A549 treated with CpdA at 1 μM for 4 hours (cell line): ENCODE measurements at places on chromosomes 13 and 19. TPM values are rescaled to one million over a fixed set of nuclear protein-coding genes. Genes with fewer than 3 reads are reported as not detected.

Gene STARD13
- total RNA-seq = 2.6 to 4.3 TPM (median 2.9 TPM) in 5 replicates

Gene ZNF808
- 0.03 to 0.65 TPM (median 0.17 TPM) in 4 of 5 replicates, not detected in the other for total RNA-seq

Gene SHISA7
- total RNA-seq = not detected in 5 replicates

Gene CD33
- total RNA-seq = 0.08 TPM in 1 of 5 replicates, not detected in the others

Gene MTIF3
- 20.0 to 23.4 TPM (median 22.0 TPM) in 5 replicates for total RNA-seq

Gene LGI4
- 0.06 to 0.27 TPM (median 0.13 TPM) in 4 of 5 replicates, not detected in the other for total RNA-seq
